ENCODE measurements at places on chromosomes 1 and 21.

- DNase-seq = peak; percentile 95
Observed at GRCh38 chr1:180930687-180931086, 18.0 kb downstream of the KIAA1614 start.

GRCh38 chr1:52634111-52634510 lies 1.1 kb downstream of the SHISAL2A start:
- DNase-seq = no peak

DNA sequence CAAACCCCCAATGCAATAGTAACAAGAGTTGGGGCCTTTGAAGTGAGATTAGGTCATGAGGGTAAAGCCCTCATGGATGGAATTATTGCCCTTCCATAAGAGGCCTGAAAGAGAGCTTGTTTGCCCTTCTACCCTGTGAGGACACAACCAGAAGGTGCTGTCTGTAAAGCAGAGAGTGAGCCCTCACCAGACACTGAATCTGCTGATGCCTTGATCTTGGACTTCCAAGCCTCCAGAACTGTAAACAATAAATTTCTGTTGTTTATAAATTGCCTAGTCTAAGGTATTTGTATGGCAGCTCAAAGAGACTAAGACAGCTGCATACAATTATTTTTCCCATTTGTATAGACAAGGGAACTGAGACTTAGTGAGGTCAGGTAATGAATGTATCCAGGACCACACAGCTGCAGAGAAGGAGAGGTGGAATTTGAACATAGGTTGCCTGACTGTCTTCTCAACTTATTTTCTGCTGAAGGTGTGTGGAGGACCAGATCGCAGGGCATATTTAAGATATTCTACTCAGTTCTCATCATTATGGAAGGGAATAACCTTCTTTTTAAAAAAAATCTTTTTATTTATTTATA lies 18.7 kb downstream of the IL23R start:
- DNase-seq = no peak

GRCh38 chr1:36968730-36969129 lies 65.6 kb downstream of the GRIK3 start:
- DNase-seq = peak; percentile 98

DNA sequence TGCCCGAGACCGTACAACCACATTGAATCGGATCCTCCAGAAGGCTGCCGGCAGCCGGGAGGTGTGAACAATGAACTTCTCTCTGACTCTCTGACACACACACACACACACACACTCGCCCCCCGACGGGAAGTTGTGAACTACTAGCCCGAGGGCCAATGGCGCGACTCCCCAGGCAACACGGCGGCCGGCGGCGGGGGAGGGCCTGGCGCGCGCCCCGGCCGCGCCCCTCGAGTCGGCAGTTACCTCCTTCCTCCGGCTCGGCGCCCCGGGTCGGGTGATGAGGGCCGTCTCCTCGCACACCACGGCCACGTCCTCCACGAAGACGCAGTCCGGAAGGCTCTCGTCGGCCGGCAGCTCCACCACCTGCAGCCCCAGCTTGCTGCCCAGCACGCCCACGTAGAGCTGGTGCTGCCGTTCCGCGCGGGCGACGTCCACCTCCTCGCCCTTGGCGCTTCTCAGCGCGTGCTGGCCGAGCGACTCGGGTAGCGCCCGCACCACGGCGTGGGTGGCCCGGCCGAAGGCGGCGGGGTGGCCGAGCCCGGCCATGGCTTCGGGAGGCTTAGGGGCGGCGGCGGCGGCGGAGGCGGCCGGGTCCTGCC lies 361 bp downstream of the DDAH1 start:
- peak; percentile 66 for DNase-seq

DNA sequence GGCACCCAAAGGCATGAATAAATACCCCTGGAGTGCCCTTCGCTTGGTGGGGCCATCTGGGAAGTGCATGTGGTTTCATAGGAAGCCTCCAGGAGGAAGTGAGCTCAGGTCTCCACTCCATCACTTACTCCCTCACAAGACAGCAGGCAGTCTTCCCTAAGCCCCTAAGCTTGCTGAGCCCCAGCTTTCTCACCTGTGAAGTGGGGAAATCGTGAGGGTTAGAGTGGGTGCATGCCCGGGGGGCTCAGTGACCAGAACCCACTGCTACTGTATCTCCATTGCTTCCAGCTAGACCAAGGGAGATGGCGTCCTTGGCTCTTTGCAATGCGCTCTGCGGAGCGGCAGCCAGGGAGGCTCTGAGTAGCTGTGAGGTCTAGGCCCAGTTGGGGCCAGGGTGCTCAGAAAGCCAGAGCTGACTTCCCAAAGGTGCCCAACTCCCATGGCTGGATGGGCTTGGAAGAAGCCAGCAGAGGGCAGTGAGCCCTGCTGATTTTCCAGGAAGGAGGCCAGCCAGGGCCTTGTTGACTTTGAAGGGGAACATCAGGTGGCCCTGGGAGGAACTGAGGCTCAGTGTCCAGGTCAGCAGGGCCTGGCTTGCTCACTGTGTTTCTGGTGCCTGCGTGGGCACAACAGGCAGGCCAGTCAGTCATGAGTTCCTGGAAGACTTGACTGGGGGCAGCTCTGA lies 27.3 kb downstream of the CDCP2 start:
- peak; percentile 27 for DNase-seq
